ENCODE measurements at places on chromosomes 2 and 18. TPM values are rescaled to one million over a fixed set of nuclear protein-coding genes. Genes with fewer than 3 reads are reported as not detected.

FBXO41 gene
- 17.1 TPM for total RNA-seq

CRYGD gene
- 1.9 TPM for total RNA-seq

SLC9A4 gene
- not detected for total RNA-seq

SLC11A1 gene
- 1.5 TPM for total RNA-seq

GPR39 gene
- 4.3 TPM for total RNA-seq

LPIN1 gene
- 45.2 TPM for total RNA-seq

GPR155 gene
- total RNA-seq: 13.5 TPM

SLC35F5 gene
- 139 TPM for total RNA-seq

DNA sequence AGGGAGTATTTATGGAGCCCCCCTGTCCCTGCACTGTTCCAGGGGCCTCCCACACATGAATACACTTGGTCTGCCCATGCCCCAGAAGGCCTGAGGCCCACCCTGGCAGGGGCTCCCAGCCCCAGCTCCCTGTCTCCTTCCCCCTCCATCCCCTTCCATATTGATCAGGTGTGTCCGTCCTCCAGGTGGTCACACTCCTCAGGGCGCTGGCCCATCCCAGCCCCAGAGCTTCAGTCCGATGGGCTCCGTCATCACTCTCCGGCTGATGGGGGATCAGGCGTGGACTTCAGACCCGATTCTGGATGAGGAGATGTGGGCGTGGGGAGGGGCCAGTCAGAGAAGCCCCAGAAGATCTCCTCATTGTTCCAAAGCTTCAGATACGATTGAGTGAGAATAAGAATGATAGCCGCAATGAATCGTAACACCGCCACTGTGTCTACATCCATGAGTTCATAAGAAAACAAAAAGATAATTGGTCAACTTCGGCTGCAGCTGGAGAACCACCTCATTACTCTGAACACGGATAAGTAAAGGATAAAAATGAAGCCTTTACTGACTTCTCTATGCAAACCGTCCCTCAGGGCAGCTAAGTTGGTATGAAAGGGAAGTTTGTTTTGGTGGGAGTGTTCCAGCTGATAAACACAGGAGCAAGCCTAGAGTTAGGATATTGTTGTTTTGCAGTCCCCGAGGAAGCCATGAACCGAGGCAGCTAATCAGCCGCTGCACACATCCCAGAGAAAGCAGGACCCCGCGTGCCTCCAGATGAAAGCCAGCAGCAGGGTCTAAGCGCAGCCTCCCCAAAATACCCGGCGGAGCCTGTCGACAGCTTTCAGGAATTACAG is 279.5 kb downstream of the NDUFA10 start:
- DNase-seq: no peak

DNA sequence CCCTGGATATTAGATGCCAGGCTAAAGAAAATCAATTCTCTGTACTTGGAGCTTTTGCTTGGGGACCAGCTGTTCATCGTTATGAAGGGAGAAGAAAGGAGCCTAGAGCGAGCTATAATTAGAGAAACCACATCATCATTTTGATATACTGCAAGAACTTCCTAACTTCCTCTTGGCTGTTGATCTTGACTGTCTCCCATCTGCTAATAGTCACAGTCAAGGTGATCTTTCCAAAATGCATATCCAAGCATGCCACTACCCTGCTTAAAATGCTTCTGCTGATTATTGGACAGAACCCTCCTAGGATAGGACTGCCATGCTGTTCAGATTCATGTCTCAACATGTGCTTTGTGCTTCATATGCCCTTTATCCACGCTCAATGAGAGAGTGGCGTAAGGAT is 54.8 kb downstream of the RAPGEF4 start:
- no peak for DNase-seq

DNA sequence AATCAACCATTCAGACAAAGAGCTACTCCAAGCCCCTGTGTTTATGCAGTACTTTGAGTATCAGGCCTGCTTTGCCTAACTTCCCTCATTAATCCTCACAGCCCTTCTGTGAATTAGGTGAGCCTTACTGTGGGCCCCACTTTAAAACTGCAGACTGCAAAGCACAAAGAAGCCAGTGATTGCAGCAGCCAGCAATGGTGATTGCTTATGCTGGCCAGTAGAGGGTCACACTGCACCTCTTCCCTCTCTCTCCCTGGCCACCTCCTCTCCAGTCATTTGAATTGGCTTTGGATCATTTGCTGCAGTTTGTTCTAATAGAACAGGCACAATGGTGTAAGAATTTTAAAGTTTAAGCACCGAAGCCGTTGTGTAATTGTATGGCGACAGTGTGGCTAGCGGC is 229.9 kb downstream of the AGPS start:
- no peak for DNase-seq

- no peak for DNase-seq
These were observed 1004.1 kb upstream of the NRXN1 start for GRCh38 chr2:52036024-52036423.

DNA sequence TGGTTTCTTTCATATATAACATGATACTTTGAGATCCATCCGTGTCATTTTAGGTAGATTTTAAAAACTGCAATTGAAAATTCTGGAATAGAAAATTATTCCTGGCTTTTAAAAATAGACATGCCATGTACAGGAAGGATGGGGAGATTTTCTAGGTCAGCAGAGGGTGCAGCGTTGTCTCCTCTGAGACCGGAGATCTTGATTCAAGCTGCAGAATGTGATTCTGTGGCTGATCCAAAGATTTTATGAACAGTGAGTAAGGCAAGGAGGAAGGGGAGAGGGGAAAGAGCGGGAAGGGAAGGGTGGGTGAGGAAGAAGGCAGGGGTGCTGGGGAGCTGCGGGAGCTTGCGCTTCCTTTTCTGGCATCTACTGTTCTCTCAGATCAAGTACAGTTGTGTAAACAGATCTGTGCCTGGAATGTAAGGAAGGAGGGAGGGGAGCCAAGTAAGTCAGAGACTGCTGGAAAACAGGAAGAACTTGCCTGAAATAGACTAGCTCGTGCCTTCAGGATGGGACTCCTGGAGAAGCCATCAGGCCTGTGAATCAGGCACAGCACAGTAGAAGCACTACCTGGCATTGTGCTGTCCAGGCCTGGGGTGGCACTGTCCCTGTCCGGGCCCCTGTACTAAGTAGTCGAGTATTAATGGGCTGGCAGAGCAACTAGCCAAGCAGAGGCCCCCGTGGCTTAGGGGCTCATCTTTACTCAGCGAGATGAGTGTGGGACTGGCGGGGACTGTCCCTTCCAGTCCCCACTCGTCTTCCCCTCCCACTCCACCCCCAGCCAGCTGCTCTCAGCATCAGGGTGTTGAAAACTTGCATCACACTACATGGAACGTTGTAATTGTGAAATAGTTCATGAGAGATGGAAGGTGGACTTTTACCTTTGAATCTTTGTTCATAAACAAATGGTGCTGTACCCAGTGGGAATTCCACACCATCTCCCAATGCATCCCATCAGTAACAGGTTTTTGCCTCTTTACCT is 163.5 kb downstream of the UXS1 start:
- DNase-seq: peak; percentile 25

DNA sequence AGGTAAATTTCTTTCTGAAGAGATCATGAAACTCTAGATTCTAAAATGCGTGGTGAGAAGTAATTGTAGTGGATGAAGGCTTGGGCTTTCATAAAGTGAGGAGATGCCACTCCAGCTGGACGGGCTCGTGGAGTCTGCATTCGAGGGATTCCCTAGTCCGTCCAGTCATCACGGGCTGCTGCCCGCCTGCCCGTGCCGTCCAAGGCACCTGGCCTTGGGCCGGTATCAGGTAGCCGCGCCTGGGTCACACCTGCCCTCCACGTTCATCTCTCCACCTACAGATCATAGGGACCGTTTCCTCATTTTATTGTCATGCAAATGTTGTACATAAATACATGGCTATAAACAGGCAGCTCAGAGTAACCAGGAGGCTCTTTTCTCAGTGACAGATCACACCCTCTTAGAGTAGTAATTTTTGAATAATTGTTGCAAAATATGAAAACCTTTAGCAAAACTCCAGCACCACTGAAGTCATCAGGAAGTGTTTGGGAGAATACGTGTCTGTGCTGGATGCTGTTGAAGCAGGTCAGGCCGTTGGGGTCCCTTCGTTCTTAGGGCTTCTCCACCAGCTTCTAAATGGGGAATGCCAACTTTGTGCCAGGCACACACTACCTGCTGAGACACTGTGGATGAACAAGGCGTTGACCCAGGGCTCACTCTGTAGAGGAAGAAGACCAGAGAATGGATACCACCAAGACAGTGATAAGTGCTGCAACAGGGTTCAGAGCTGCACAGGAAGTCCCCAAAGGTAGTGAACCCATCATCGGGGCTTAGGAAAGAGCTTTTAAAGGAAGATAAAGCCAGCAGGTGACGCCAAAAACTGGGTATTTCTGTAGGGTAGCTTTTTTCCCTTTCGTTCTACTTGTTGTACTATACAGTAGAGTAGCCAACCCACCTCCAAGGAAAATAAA is 112.5 kb downstream of the FAM210A start:
- no peak for DNase-seq

- peak; percentile 72 for DNase-seq
These were observed 82.8 kb upstream of the SEC11C start for GRCh38 chr18:59056706-59057492.

DNA sequence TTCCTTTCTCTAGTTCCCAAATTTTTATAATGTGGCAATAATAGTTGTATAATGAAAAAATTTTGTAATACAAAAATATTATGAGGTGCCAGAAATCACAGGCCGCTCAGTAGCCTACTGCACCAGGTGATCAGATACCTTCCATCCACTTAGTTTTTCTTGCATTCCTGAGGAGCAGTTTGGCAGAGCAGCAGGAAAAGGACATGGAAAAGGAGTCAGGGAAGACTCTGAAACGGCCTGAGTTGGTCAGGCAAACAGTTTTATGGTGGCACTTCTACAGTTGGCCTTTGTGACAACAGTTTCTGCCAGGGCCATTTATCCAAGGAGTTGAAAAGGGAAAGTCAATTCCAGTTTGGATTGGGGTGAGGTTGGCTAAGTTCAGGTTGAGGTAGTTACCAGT is 165.4 kb upstream of the ALPP start:
- DNase-seq: no peak

- peak; percentile 53 for DNase-seq
These were observed 359.9 kb upstream of the ZC3H15 start for GRCh38 chr2:186126181-186126580.

GRCh38 chr18:41744421-41745030 is 210.5 kb upstream of the PIK3C3 start:
- no peak for DNase-seq

DNA sequence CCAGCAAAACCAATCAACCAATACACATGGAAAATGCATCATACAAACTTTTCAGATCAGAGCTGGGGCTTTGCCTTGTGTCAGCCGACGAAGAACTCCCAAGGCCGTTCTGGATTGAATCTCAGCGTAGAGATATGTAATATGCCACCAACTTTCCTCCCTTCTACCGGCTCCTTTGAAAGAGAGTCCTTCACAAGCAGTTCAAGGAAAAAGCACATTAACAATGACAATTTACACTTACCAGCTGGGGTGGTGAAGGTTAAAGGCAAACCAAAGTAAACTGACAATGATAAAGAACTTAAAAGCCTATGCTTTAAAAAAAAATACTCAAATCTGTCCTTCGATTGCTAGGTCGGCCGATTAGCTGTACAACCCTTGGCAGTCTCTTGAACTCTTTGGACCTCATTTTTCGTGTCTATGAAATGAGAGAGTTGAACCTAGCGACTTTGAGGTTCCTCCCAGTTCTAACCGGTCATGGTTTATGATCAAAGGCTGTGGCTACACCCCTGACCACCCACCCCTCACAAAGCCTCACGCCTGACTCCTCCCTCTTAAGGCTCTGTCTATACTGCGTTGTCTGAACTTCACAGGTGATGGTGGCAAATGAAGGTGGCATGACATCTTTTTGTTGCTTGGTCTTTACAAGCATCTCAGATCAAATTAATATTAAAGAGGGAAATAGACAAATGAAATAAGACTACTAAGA is 46.2 kb downstream of the BCL2 start:
- no peak for DNase-seq

DNA sequence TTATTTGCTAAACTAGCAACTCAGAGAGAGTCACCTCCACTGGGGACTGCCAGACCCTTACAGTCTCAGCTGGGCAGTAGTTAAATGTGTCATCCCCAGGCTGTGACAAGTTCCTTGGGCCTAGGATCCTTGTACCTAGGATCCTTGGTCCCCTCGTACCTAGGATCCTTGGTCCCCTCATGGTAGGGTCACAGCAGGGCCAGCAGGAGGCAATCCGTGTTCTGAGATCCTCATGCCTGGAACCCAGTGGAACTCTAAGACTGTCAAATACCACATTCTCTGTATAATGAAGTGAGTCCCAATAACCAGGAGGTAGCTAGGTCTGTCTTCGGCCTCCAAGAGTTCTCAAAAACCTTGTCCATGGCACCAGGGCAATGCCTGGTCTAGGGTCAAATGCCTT is 60.8 kb downstream of the LYPD6B start:
- no peak for DNase-seq

GRCh38 chr2:232894746-232895145 is 24.7 kb downstream of the SNORC start:
- DNase-seq: no peak

GRCh38 chr2:84309281-84309680 is 149.8 kb downstream of the SUCLG1 start:
- DNase-seq: no peak

DNA sequence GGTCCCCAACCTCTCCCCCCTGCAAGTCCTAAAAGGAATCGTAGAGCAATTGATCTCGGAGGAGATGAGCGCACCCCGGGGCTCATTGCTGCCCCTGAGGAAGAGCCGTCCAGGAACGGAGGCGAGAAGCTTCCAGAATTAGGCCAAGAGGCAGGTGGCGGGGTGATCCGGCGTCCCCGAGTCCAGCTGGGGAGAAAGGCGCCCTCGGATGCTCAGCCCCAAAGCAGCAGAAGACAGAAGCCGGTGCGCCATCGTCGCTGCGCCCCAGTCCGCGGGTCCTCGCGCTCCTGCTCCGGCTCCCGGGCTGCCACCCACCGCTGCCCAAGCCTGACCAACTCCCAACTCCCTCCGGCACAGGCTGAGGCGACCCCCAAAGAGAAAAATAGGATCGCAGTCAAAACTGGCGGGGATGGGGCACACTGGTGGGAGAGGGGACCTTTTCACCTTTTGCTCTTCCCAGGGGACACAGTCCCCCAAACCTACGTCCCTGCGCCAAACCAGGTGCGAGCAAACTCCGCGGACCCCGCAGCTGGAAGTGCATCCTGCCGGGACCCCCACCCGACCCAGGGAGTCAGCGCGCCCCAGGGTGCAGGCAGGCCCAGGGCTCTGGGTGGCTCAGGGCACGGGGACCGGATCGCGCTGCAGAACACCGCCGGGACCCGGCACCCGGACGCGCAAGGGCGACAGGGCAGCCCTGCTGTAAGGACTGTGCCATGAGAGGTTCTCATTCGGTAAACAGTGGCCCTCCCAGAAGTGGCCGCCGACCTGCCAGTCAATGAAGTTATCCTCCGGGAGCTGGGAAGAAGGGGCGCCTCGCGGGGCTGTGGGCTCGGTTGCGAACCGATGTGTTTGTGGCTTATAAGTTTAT is 8.4 kb upstream of the MEIS1 start:
- no peak for DNase-seq

DNA sequence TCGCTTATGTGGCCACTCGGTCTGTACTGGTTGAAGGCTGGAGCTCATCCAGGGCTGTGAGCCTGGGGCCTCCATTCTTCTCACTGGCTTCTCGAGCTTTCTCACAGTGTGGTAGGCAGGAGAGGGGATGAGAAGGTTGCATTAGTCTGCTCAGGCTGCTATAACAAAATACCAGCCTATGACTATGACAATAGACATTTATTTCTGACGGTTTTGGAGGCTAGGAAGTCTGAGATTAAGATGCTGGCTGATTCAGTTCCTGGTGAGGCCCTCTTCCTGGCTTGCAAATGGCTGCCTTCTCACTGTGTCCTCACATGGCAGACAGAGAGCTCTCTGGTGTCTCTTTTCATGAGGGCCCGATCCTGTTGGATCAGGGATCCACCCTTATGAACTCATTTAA is 6.2 kb upstream of the STK25 start:
- no peak for DNase-seq

GRCh38 chr2:6986301-6986911 is 69.2 kb downstream of the RNF144A start:
- DNase-seq: no peak

Measured in cerebellum (tissue), 4 donors.